ENCODE measurements at places on chromosomes 4 and X.

GRCh38 chr4:48141048-48141447 is 7.0 kb upstream of the TXK start:
- H3K4me1 ChIP-seq, result no peaks in the 10 kb centered on the region
- no peak overlapping the region for H3K4me3 ChIP-seq
- no peaks in the 10 kb centered on the region for H3K27me3 ChIP-seq
- no peaks in the 10 kb centered on the region for H3K36me3 ChIP-seq

GRCh38 chr4:77349796-77350195 is 192.8 kb downstream of the CCNG2 start:
- H3K27ac ChIP-seq, result no peak overlapping the region
- H3K4me3 ChIP-seq, result no peak overlapping the region
- no peaks in the 10 kb centered on the region for H3K36me3 ChIP-seq
- H3K27me3 ChIP-seq, result no peaks in the 10 kb centered on the region
- no peak for DNase-seq

GRCh38 chrX:9676306-9676705 is 89.3 kb downstream of the GPR143 start:
- H3K27ac ChIP-seq, result no peak overlapping the region
- H3K27me3 ChIP-seq, result no peaks in the 10 kb centered on the region
- no peak for DNase-seq
- no peaks in the 10 kb centered on the region for H3K36me3 ChIP-seq
- H3K4me1 ChIP-seq, result no peaks in the 10 kb centered on the region

DNA sequence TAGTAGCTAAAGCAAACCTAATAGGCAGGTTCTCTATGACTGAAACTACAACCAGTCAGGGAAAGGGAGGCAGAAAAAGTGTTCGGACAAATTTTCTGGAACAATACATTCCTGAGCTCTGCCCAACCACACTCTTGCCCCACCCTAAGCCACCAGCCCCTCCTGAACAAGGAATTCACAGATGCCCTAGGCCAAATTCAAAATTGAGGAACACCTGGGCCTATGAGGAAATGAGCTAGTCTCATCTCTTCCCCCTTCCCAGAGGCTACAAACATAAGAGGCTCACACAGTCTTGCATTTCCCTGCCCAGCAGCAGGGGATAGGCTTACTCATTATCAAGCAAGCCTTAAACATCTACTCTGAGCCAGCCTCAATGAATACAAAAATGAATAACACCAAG is 284.7 kb downstream of the ZNF674 start:
- H3K4me1 ChIP-seq, result no peaks in the 10 kb centered on the region
- DNase-seq, result no peak
- no peaks in the 10 kb centered on the region for H3K27me3 ChIP-seq
- H3K36me3 ChIP-seq, result no peaks in the 10 kb centered on the region
- H3K27ac ChIP-seq, result no peak overlapping the region

GRCh38 chr4:147060151-147060931 is 114.7 kb upstream of the TTC29 start:
- no peak for DNase-seq
- H3K27ac ChIP-seq, result no peak overlapping the region
- no peak overlapping the region for H3K4me3 ChIP-seq
- no peaks in the 10 kb centered on the region for H3K36me3 ChIP-seq
- H3K4me1 ChIP-seq, result no peaks in the 10 kb centered on the region
- H3K27me3 ChIP-seq, result no peaks in the 10 kb centered on the region

DNA sequence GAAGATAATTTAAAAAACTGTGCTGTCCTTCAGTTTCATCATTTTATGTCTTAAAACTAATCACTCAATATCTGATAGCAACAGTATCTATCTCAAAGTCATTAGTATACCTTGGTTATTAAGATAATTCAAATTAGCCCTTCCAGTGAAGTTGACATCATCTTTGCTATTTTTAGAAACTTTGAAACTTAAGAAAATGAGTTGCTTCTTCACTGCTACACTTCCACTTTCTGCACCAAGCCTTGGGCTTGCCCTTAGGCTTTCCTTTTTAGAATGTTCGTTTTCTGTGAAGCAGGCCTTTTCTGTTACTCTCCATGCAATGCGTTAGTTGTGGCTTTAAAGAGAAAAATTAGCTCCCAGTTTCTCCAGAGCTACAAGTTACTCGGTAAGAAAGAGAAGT is 4.4 kb upstream of the VAMP7 start:
- H3K4me1 ChIP-seq, result no peaks in the 10 kb centered on the region
- no peaks in the 10 kb centered on the region for H3K27me3 ChIP-seq
- H3K4me3 ChIP-seq, result no peak overlapping the region
- H3K36me3 ChIP-seq, result no peaks in the 10 kb centered on the region
- H3K27ac ChIP-seq, result no peak overlapping the region

- no peak overlapping the region for H3K4me3 ChIP-seq
- H3K27me3 ChIP-seq, result no peaks in the 10 kb centered on the region
- H3K36me3 ChIP-seq, result peaks cover 6% of the 10 kb centered on the region
- DNase-seq, result no peak
- H3K27ac ChIP-seq, result no peak overlapping the region
Measured at GRCh38 chrX:153696100-153696499, 8.4 kb downstream of the SLC6A8 start.

GRCh38 chr4:42391355-42391664 is 6.0 kb upstream of the SHISA3 start:
- no peak overlapping the region for H3K4me3 ChIP-seq
- H3K27me3 ChIP-seq, result no peaks in the 10 kb centered on the region
- no peaks in the 10 kb centered on the region for H3K36me3 ChIP-seq

- H3K4me3 ChIP-seq, result no peak overlapping the region
- H3K36me3 ChIP-seq, result no peaks in the 10 kb centered on the region
- DNase-seq, result no peak
Measured at GRCh38 chr4:40205259-40206198, 8.7 kb downstream of the RHOH start.

DNA sequence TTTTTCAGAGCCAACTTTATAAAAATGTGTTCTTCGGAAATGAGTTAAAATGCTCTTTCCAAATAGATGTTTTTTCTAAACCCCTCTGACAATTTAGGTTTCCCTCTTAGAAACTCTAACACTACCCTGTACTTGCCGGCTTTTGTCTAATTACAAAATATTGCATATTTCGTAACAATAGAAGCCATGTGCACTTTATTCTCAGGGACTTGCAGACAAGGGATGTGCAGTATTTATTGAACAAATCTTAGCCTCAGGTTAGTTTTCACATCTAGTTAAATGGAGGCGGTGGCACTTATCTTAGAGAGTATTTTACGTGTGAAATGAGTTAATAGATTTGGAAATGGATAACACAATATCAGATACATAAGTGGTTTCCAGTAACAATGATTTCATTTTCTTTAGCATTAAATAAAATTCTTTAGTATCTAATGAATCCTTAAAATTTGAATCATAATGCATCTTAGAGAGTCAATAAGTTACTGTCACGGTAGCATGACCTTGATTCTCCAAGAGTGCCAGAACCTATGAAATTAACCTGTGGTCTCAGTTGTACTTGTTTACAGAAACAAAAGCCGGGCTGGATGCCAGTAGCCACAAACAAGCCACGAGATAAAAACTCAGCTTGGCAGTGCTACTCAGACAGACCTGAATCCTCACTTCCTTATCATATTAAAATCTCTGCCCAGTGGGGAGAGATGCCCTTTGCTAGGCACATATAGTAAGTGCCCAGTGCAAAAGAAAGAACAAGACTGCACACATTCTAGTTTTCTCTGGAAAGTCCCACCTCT is 772 bp upstream of the PABPC4L start:
- H3K4me1 ChIP-seq, result no peaks in the 10 kb centered on the region
- H3K27ac ChIP-seq, result no peak overlapping the region
- peak overlapping the region; percentile 86 for H3K4me3 ChIP-seq
- no peaks in the 10 kb centered on the region for H3K27me3 ChIP-seq
- no peaks in the 10 kb centered on the region for H3K36me3 ChIP-seq
- DNase-seq, result no peak

DNA sequence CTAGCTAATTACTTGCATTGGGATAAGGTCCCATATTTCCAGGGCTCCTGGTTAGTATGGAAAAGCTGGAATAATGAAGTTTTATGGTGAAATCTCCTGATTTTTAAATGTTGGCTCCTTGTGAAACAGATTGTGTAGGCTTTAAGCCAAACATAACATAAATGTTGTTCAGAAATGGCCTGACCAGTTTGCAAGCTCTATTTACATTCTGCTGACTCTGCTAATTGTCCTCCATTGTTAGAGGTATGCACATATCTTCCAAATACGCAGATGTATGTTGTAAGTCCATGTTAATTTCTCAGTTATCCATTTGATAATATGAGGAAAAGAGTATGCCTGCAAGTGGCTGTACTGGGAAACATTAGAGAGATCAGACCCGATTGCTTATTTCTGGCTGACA is 11.9 kb upstream of the WDR17 start:
- H3K27me3 ChIP-seq, result no peaks in the 10 kb centered on the region
- no peak overlapping the region for H3K4me3 ChIP-seq
- no peak overlapping the region for H3K27ac ChIP-seq
- no peaks in the 10 kb centered on the region for H3K36me3 ChIP-seq

- H3K36me3 ChIP-seq, result no peaks in the 10 kb centered on the region
- DNase-seq, result no peak
- no peaks in the 10 kb centered on the region for H3K27me3 ChIP-seq
- no peak overlapping the region for H3K27ac ChIP-seq
Measured at GRCh38 chr4:169968999-169969398, 57.2 kb downstream of the MFAP3L start.

DNA sequence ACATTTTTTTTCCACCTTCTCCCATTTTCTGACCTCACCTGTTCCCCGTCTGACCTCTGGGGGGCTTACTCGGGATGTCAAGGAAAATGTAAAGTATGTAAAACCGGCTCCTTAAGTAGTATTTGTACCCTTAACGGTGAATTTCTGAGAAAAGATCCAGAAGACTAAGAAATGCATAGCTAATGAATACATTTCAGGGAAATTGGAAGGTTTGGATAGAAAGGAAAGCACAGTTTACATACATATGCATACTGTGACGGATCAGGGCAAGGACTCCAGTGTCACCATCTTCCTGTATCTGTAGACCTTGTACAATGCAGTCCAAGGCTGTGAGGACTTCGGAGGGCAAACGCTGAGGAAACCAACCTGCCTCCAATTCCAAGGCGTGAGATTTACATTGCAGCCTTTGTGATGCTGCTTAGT is 2185.9 kb upstream of the TENM3 start:
- DNase-seq, result no peak
- no peaks in the 10 kb centered on the region for H3K27me3 ChIP-seq
- H3K4me1 ChIP-seq, result no peaks in the 10 kb centered on the region

DNA sequence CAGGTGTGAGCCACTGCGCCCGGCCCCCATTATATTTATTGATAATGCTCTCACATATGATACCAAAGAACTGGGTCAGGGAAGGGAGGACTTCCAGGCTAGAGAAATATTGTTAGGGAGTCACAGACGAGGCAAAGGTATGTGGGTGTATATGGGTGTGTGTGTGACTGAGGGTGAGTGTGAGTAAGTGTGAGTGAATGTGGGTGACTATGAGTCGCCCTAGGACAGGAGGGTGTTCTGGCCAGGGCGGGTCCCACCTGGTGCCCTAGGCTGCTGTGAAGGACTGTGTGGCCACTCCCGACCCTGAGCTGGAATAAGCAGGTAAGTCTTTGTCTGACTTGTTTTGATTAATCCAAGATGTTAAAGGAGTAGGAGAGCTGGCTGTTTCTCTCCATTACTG is 34.4 kb downstream of the RWDD4 start:
- H3K27ac ChIP-seq, result no peak overlapping the region
- no peak overlapping the region for H3K4me3 ChIP-seq
- no peak for DNase-seq
- H3K36me3 ChIP-seq, result no peaks in the 10 kb centered on the region
- H3K4me1 ChIP-seq, result no peaks in the 10 kb centered on the region

DNA sequence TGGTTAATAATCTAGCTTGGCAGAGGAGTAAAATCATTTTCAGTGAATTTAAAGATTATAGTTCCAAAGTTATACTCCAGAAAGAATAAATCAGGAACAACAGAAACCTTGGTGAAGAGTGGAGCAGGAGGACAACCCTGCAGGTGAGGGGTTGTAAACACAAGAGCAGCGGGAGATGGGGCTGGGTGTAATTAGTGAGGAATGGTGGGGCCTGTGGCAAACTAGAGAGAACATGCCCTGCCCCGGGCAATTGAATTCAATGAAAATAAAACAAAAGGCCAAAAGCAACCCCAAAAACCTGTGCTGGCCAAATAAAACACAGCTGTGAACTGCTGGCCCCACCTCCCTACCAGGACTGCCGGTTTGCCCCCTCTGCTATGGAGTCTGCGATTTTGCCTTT is 325.2 kb downstream of the NR3C2 start:
- H3K27me3 ChIP-seq, result no peaks in the 10 kb centered on the region
- H3K4me3 ChIP-seq, result no peak overlapping the region
- DNase-seq, result no peak
- no peak overlapping the region for H3K27ac ChIP-seq

GRCh38 chr4:138405466-138405891 is 163.3 kb upstream of the SLC7A11 start:
- H3K27ac ChIP-seq, result no peak overlapping the region
- H3K36me3 ChIP-seq, result no peaks in the 10 kb centered on the region
- peaks cover 4% of the 10 kb centered on the region for H3K4me1 ChIP-seq
- DNase-seq, result no peak
- H3K4me3 ChIP-seq, result no peak overlapping the region
- no peaks in the 10 kb centered on the region for H3K27me3 ChIP-seq

DNA sequence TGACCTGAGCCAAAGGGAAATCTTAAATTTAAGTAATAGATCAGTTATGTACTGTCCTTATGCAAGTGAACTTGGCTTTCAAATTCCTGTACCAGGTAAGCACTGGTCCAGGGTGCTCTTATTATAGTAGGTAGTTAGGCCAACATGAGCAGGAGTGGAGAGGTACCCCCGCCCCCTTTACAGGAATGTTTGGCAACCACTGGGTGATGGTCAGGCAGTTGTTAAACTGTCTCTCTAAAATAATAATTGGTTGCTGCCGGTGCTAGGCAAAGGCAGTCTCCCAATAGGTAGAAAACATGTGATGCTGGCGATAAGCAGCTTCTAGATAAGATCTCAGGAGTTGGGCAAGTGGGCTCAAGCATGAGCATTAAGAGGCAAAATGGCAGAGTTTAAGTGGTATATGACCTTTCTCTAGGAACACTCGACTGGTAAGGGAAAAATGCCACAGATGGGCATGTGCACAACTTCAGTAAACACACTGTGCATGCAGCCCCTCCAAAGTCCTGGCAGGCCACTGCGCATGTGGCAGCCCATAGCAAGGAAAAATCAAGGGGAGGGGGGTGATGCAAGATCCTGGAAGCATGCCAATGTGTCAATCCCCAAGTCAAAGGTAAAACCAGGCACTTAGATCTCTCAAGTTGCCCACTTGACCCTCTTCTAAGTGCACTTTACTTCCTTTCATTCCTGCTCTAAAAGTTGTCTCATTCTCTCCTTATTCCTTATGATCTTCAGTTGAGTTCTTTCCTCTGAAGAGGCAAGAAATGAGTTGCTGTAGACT is 1239.7 kb downstream of the C4orf33 start:
- H3K4me1 ChIP-seq, result no peaks in the 10 kb centered on the region
- H3K27me3 ChIP-seq, result no peaks in the 10 kb centered on the region
- no peaks in the 10 kb centered on the region for H3K36me3 ChIP-seq
- no peak for DNase-seq
- H3K27ac ChIP-seq, result no peak overlapping the region

DNA sequence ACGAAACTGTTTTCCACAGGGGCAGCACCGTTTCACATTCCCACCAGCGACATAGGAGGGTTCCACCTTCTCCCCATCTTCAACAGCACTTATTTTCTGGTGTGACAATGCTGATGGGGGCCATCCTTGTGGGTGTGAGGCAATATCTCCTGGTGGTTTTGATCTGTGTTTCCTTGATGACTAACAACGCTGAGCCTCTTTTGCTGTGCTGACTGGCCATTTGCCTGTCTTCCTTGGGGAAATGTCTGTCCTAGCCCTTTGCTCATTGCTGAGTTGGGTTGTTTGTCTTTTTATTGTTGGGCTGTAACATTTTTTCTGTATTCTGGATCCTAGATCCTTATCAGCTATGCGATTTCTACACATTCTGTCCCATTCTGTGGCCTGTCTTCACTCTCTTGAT is 33.7 kb downstream of the ATP2B3 start:
- H3K4me1 ChIP-seq, result no peaks in the 10 kb centered on the region
- no peak overlapping the region for H3K4me3 ChIP-seq
- no peak overlapping the region for H3K27ac ChIP-seq
- no peaks in the 10 kb centered on the region for H3K27me3 ChIP-seq

Measured in ascending aorta (tissue), 2 donors.